ENCODE measurements at places on chromosomes 16 and 17.

DNA sequence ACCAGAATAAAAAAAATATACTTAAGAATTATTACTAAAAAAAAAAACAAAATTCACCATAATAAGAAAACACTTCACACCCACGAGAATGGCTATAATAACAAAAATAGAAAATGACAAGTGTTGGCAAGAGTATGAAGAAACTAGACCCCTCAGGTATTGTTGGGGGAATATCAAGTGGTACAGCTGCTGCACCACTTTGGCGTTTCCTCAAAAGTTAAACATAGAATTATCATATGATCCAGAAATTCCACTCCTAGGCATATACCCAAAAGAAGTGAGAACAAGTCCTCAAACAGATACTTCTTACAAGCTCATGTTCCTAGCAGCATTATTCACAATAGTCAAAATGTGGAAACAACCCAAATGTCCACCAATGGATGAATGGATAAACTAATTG, 26.3 kb downstream of the AMFR start:
- no peak for DNase-seq

- DNase-seq = no peak
Observed at GRCh38 chr17:41896726-41897125, 22.0 kb downstream of the ACLY start.

DNA sequence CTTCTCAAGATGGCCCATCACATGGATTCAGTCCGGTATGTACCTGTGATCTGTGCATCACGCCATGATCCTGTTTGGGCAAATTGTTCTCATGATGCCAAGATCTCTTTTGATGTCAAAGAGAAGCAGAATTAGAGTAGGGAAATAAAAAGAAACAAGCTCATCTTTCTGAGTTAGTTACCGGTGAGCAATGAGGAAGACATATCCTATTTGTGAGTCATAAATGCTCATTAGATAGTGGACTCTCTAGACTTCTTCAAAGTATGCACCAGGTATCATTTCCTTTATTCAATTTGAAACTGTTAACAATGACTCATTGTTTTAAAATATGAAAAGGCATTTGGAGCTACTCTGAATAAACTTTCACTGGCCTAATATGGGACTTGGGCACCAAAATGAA, 8.0 kb upstream of the KRTAP4-12 start:
- no peak for DNase-seq

DNA sequence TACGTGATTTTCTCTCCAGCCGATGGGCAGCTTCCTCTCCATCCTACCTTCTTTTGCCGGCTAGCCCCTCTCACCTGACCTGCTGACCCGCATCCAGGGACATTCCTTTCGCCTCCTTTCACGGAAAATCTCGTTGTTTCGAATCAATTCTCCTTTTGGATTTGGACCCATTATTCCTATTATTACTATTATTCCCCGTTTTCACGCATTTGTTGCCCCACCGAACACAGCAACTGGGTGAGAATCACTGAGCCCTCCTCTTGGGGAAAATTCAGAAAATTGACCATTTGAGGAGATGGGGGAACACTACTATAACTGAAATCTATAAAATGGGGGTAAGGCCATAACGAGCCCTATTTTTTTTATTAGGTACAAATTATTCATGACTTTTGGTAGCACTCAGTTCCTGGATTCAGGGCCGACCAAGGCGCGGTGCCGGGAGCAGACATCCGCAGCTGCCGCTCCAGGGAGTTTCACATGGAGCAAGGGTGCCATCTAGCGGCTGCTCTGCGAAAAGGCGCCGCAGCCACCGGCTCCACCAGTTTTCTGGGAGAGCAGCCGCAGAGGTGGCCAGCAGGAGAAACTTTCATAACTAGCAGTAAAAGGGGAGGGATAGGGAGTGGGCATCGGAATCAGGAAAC, 3.3 kb upstream of the HOXB8 start:
- peak; percentile 28 for DNase-seq

DNA sequence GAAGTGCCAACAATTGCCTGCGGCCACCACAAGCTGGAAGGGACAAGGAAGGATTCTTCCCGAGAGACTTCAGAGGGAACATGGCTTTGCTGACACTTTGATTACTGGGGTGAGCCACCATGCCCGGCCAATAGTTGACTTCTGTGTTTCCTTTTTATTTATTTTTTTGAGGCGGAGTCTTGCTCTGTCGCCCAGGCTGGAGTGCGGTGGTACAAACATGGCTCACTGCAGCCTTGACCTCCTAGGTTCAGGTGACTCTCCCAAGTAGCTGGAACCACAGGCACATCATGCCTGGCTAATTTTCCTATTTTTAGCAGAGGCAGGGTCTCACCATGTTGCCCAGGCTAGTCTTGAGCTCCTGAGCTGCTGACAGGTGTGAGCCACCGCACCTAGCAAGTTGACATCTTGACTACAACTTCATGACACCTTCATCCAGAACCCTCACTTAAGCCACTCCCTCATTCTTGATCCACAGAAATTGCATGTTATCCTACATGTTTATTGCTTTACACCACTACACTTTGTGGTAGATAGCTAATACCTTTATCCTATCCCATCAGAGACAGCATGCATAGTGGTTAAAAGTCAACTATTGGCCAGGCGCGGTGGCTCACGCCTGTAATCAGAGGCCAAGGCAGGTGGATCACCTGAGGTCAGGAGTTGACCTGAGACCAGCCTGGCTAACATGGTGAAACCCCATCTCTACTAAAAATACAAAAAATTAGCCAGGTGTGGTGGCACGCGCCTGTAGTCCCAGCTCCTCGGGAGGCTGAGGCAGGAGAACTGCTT, 16.1 kb upstream of the GPRC5C start:
- no peak for DNase-seq

- DNase-seq = no peak
Observed at GRCh38 chr16:52545222-52545897, 1.6 kb downstream of the TOX3 start.

DNA sequence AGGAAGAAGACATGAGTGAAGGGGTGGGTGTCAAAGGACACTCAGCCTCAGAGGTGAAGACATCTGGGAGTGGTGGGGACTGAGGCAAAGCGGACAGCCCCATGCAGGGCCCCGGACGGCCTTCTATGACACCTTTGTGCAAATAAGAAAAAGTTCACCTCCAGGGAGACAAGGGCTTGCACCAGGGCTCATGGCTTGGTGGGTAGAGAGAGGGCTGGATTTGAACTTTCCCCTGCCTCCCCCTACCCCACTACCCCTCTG, 30.5 kb downstream of the LRRC75A start:
- no peak for DNase-seq

DNA sequence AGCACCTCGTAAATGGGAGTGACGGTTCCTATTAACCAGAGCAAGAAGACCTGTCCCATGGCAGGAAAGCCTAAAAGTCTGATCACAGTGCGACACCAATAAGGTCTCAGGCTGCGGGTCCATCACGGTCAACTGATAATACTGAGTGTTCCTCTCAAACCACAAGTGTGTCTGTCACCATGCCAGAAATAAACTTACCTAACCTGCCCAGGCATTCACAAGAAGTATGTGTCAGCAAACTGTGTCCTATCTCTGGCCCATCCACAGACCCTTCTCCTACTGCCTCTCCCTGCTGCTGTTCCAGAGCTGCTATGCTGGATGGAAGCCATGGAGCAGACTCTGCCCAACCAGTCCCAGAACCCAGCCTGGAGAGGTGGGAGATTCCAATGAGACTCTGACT, 73.5 kb downstream of the ZNF423 start:
- DNase-seq = no peak

- DNase-seq = no peak
Observed at GRCh38 chr16:26993511-26993910, 73.2 kb upstream of the C16orf82 start.

Data from smooth muscle cell of the brain vasculature (primary cell).